CD4-positive, alpha-beta T cell treated with Interleukin-6 for 4 hours (primary cell): ENCODE measurements at places on chromosomes 6 and 20.
A peak's percentile ranks its signal among the peaks of the same experiment; 100 is the strongest.

DNA sequence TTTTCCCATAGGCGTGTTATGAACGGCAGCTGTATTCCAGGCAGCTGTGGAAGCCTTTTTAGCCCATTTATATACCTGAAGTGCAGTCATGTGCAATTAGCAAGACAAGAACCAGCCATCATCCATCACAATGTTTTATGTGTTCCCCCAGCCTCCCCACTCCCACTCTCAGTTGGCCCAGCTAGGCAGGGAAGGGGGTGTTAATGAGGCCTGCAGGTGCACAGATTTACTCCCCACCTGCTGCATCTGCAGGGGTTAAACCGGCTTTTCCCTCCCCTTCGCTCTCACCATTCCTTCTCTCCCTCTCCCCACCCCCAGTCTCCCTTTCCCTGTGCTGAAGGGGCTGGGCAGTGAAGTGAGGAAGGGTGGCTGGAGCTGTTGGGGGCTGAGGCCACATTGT is 149.8 kb upstream of the AKAP12 start:
- no peak for DNase-seq

DNA sequence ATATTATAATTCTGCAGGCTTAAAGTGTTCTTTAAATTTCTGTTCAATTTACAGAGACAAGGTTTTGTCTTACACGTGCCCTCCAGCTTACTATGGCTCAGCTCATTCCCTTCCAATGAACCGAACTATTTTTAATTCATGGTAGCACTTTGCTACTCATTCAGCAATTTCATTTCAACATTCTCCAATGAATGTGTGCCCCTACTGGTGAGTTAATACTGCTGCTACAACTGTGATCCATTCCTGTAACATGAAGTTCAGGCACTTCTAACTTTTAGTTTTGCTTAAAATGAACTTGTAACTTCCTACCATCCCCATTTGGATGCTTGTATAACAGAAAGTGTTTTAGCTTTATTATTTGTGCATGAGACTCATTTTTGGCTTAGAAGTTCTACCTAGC is 99.7 kb downstream of the F13A1 start:
- no peak for DNase-seq

- no peak for DNase-seq
These were observed 50.3 kb upstream of the BTBD3 start for GRCh38 chr20:11867291-11867919.

DNA sequence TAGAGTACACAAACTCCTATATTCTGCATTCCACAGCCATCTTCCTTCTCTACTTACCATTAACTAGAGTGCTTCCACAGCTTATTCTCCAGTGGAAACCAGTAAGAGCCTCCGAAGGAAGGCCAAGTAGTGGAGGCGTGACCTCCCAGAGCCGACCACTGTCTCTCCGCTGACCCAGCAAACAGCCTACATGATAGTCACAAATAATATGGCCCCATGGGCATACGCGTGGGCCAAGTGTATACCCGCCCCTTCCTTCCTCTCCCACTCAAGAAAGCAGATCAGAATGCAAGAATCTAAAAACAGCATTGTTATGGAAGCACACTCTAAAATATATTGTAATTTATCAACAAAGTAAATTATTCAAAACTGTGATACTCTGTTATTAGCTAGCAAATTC is 526.6 kb upstream of the JARID2 start:
- DNase-seq, result no peak

GRCh38 chr6:138145402-138145801 is 16.3 kb upstream of the ARFGEF3 start:
- no peak for DNase-seq

GRCh38 chr20:50089140-50089786 is 23.7 kb downstream of the UBE2V1 start:
- no peak for DNase-seq

GRCh38 chr20:49403911-49404310 is 78.6 kb downstream of the KCNB1 start:
- no peak for DNase-seq

GRCh38 chr6:139765825-139766285 is 391.4 kb upstream of the CITED2 start:
- DNase-seq, result no peak

DNA sequence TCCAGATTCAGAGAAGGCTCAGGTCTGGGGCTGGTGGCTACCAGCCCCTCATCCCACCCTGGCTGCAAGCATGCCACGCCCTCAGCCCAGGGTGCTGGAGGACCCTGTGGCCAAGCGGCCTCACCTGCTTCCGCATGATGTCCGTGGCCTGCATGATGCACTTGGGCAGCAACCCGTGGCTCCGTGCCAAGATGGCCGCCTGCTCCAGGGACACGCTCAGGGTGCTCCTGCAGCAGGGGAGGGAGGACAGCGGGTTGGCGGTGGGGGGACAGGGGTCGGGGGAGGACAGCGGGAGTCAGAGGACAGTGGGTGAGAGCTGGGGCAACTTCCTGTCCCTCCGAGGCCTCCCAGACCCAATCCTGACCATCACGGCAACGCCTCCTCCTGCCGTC is 200.1 kb downstream of the PREX1 start:
- DNase-seq, result no peak

DNA sequence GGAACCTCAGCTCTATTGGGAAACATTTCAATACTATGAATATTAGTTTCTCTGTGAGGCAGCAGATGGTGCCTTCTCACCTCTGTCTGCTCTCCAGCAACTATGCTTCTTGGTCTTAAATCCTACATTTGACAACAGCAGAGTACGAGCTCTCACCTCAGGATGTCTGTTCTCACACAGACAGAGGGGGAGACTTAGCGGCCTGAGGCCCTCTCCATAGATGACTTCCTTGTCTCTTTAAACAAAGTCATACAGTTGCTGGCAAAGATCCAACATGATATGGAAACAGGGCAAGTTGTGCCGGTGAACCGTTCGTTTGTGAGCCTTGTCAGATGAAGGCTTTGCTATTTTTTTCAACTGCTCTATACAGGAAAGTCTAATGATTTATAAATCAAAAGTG is 43.7 kb upstream of the GABRR1 start:
- DNase-seq, result no peak

- no peak for DNase-seq
These were observed 50.9 kb downstream of the PLCB4 start for GRCh38 chr20:9119776-9120175.

DNA sequence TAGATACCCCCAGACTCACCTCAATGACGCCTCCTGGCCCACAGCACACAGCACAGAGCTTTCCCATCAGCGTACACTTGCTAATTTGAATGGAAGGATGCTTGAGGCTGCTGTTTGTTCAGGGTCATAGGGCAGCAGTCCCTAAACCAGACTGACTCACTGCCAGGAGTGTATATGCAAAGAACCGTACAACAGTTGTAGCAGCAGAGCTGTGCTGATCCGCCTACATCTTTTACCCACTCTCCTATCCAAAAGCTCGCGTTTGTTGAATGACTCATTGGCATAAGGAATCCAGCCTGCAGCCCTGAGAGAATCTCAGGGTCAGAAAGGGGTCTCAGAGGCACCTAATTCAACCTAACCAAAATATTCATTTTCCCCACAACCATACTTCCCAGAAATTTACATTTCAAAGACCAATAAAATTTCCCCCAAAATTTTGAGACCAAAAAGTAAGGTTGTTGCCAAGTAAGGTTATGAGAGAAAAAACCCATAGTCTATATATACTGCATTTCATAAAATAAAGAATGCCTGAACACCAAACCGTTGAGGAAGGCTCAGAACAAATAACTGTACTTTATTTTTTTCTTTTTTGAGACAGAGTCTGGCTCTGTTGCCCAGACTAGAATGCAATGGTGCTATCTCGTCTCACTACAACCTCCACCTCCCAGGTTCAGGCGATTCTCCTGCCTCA is 35.3 kb upstream of the CCND3 start:
- DNase-seq, result peak; percentile 31

DNA sequence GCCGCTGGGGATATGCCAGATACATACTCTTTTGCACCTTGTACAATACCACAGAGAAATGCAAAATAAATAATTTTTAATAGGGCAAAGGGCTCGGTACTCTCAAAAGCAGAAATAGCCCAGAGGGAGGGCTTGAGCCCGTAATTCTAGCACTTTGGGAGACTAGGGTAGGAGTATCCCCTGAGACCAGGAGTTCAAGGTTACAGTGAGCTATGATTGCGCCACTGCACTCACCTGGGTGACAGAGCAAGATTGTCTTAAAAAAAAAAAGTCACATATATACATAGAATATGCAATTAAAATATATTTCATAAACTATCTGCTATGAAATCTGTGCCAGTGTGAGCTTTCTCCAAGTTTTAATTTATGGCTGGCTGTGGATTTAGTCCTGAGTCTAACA is 818 bp upstream of the TRMT11 start:
- DNase-seq, result no peak

GRCh38 chr6:159760602-159761057 is 1.2 kb upstream of the ACAT2 start:
- no peak for DNase-seq

- no peak for DNase-seq
These were observed 7.3 kb upstream of the GJB7 start for GRCh38 chr6:87336367-87336766.

DNA sequence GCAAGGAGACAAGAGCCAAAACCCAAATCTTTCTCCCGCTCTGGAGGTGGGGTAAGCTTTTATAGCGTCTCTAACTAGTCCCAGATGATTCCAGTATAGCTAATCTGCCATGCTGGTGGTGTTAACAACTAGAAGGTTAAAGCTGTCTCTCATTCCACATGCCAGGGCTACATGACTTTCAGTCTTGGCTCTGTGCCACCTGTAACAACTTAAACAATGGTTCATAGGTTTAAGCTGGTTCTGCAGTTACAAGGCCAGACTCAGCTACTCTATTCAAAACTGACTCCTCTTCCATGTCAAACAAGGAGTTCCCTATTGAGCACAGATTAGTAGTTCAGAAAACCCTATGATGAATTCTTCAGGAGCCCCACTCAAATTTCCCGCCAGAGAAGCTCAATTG is 128.9 kb downstream of the ELOVL4 start:
- no peak for DNase-seq

DNA sequence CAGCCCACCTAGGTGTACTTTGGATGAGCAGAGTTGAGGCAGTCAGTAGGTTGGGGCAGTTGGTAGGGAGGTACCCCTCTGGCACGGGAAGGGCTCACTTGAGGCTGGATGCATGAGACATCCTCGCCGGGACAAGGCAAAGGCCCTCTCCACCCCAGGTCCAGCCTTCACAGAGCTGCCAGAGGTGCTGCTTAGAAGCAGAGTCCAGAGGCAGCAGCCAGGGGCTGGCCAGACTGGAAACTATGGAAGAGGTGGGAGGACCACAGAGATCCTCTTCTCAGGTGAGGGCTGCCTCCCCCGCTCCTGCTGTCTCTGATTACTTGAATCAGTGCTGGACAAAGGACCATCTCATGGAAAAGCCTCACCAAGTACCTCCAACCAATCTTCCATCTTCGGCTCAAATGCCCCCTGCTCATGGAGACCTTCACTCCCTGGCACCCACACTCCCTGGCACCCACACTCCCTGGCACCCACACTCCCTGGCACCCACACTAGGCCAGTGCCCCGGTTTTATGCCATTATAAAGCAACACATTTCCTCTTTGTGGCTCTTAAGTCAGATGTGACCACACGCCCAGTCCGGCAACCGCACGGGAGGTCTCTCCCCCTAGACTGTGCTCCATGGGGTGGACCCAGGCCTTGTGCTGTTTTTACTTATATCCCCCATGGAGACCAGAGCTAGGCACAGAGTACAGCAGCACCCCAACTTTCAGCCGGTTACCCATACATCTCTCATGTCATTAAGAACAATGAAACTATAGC is 100.1 kb downstream of the YTHDF1 start:
- no peak for DNase-seq

DNA sequence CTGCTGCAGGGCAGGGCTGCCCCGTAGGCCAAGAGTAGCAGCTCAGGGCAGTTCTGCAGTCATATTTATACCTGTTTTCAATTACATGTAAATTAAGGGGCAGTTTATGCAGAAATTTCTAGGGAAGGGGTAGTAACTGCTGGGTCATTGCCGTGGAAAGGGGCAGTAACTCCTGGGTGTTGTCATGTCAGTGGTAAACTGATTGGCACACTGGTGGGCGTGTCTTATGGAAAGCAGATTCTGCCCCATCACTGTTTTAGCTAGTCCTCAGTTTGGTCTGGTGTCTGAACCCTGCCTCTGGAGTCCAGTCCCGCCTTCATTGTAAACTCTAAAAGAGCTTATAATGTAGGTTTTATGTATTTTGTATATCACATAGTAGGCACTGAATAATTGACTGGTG is 22.1 kb downstream of the MAP3K4 start:
- no peak for DNase-seq

DNA sequence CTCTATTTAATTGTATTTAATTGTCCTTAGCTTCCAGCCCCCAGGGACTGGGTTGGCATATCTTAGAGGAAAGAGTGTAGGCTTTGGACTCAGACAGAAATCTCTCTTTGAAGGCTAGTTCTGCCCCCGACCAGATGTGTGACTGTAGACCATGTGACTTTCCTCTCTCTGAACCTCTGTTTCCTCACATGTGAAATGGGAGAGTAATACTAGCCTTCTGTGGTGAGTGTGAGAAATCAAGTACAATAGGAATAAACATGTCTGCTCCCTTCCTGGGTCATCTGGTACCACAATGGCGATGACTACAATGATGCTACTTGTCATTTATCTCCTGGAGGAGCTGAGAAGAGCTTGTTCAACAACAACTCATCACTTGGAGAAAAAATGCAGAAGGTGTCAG is 179.9 kb downstream of the LRFN2 start:
- no peak for DNase-seq

DNA sequence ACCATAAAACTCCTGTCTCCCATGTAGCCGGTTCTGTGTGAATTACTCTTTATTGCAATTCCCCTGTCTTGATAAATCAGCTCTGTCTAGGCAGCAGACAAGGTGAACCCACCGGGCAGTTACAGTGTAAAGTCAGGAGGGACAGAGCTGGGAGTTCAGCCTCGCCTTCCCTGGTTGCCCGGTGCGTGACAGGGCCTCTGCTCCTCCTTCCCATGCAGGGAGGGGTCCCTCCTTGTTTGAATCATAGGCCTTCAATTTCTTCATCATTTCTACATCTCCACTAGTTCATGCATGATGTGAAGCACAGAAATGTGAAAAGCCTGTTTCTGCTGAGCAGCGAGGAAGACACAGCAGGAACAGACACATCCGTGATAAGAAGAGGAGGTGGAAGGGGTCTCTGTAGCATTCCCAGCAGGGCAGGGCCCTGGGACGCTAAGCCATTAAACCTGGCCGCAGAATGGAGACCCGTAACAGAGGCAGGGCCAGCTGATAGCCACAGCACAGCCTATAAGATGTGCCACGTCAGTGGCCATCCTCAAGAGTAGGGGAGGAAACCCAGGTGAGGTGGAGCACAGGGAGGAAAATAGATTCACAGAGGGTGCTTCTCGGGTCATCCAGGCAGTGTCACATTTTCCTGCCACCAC is 106.7 kb upstream of the CST7 start:
- no peak for DNase-seq

DNA sequence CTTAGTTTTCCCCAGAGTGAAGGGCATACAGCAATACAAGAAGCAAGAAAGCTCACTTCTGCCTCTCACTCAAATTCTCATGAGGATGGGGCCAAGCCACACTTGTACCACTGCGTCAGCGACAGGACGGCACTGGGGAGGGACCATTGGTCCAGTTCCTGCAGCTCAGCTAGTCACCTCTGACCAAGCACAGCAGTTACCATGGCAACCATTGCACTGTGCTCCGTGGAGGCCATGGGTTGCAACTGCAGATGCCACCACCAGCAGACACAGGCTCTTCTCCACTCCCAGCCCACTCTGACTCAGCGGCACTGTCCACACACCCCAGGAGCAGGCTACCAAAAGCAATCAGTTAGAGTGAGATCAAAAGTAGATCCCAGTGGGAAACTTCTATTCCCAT is 441.1 kb upstream of the ARID1B start:
- no peak for DNase-seq

GRCh38 chr6:71900642-71901041 is 14.3 kb downstream of the RIMS1 start:
- DNase-seq, result no peak
